ENCODE measurements at places on chromosomes 7 and 10. TPM values are rescaled to one million over a fixed set of nuclear protein-coding genes. Genes with fewer than 3 reads are reported as not detected.

GRCh38 chr7:30240106-30240800 lies 44.1 kb upstream of the ZNRF2 start:
- no peak for DNase-seq
- H3K27ac ChIP-seq = no peak overlapping the region
- H3K27me3 ChIP-seq = peaks cover 3% of the 10 kb centered on the region
- H3K4me1 ChIP-seq = peaks cover 9% of the 10 kb centered on the region

GRCh38 chr7:99780588-99780987 lies 3.4 kb downstream of the CYP3A4 start:
- no peak overlapping the region for H3K27ac ChIP-seq
- H3K4me3 ChIP-seq = no peak overlapping the region
- no peaks in the 10 kb centered on the region for H3K4me1 ChIP-seq
- DNase-seq = no peak
- H3K36me3 ChIP-seq = no peaks in the 10 kb centered on the region
- peaks cover 37% of the 10 kb centered on the region for H3K27me3 ChIP-seq

GRCh38 chr10:89706011-89706410 lies 4.6 kb downstream of the KIF20B start:
- peak overlapping the region; percentile 11 for H3K27ac ChIP-seq
- H3K36me3 ChIP-seq = peaks cover 50% of the 10 kb centered on the region
- DNase-seq = no peak
- no peaks in the 10 kb centered on the region for H3K27me3 ChIP-seq

GRCh38 chr7:83640240-83640639 lies 8.7 kb downstream of the SEMA3E start:
- H3K4me3 ChIP-seq = no peak overlapping the region
- no peaks in the 10 kb centered on the region for H3K36me3 ChIP-seq
- no peaks in the 10 kb centered on the region for H3K27me3 ChIP-seq
- H3K4me1 ChIP-seq = no peaks in the 10 kb centered on the region
- no peak for DNase-seq

The DLX5 gene
- not detected for total RNA-seq

The SPDYE2B gene
- not detected for total RNA-seq

The MKI67 gene
- 253 TPM for total RNA-seq
